ENCODE measurements at places on chromosomes 6 and 20. TPM values are rescaled to one million over a fixed set of nuclear protein-coding genes. Genes with fewer than 3 reads are reported as not detected.

ATP9A gene
- total RNA-seq, result 16.5 TPM

ZBP1 gene
- not detected for total RNA-seq

LY6G5C gene
- total RNA-seq, result 3.5 TPM

SNAI1 gene
- 0.66 TPM for total RNA-seq

MAS1 gene
- 0.04 TPM for total RNA-seq

SLC35D3 gene
- not detected for total RNA-seq

HLA-C gene
- total RNA-seq, result 485 TPM

DCDC2 gene
- total RNA-seq, result not detected

CRISP3 gene
- total RNA-seq, result not detected

CALHM4 gene
- total RNA-seq, result not detected

CGA gene
- total RNA-seq, result not detected

DDX43 gene
- 0.78 TPM for total RNA-seq

PKIG gene
- total RNA-seq, result 185 TPM

RFX6 gene
- not detected for total RNA-seq

DIDO1 gene
- 40.5 TPM for total RNA-seq
